Pancreas (tissue), 10 donors: ENCODE measurements at places on chromosomes 7 and 10. TPM values are rescaled to one million over a fixed set of nuclear protein-coding genes. Genes with fewer than 3 reads are reported as not detected.

TMEM139 gene
- polyA plus RNA-seq = 13.7 TPM

ANKRD30A gene
- polyA plus RNA-seq = not detected

LSM5 gene
- polyA plus RNA-seq = 41.1 TPM

C7orf57 gene
- polyA plus RNA-seq = not detected

AMPH gene
- polyA plus RNA-seq = 1.2 TPM

INA gene
- polyA plus RNA-seq = 3.2 TPM

MKX gene
- 0.14 TPM for polyA plus RNA-seq

H2BK1 gene
- not detected for polyA plus RNA-seq

LRRTM3 gene
- 0.72 TPM for polyA plus RNA-seq

SYT15 gene
- 3.7 TPM for polyA plus RNA-seq
